Hindlimb muscle (tissue), 1 donor: ENCODE measurements at places on chromosomes 11 and 22. TPM values are rescaled to one million over a fixed set of nuclear protein-coding genes. Genes with fewer than 3 reads are reported as not detected.

The TMPRSS6 gene
- polyA plus RNA-seq = not detected

The TEX54 gene
- polyA plus RNA-seq = not detected

The MMP26 gene
- not detected for polyA plus RNA-seq

The SNX32 gene
- polyA plus RNA-seq = 1.6 TPM

The B3GAT1 gene
- 0.10 TPM for polyA plus RNA-seq

The CHST1 gene
- 24.0 TPM for polyA plus RNA-seq

The DRD2 gene
- 0.10 TPM for polyA plus RNA-seq

The THY1 gene
- 98.7 TPM for polyA plus RNA-seq

The CASP5 gene
- polyA plus RNA-seq = not detected

The BBOX1 gene
- 0.21 TPM for polyA plus RNA-seq

The KRTAP5-1 gene
- polyA plus RNA-seq = 1.4 TPM

The INSC gene
- polyA plus RNA-seq = 0.77 TPM

The BTBD18 gene
- 0.15 TPM for polyA plus RNA-seq

The OR51B2 gene
- polyA plus RNA-seq = not detected

The PDGFD gene
- polyA plus RNA-seq = 19.1 TPM

The MMP7 gene
- polyA plus RNA-seq = 0.18 TPM

The NLRP14 gene
- not detected for polyA plus RNA-seq

The APOBEC3A gene
- polyA plus RNA-seq = 0.94 TPM

The OR6A2 gene
- polyA plus RNA-seq = not detected

The NAALAD2 gene
- 4.2 TPM for polyA plus RNA-seq

The OTOG gene
- 0.08 TPM for polyA plus RNA-seq

The CECR2 gene
- 30.5 TPM for polyA plus RNA-seq

The MIAT gene
- 0.13 TPM for polyA plus RNA-seq

The INPP5J gene
- 1.6 TPM for polyA plus RNA-seq

The TIMP3 gene
- polyA plus RNA-seq = 127 TPM

The RAB38 gene
- 2.1 TPM for polyA plus RNA-seq

The RAC2 gene
- 5.6 TPM for polyA plus RNA-seq

The SLC6A5 gene
- polyA plus RNA-seq = not detected

The ANO5 gene
- 13.3 TPM for polyA plus RNA-seq

The FXYD6 gene
- polyA plus RNA-seq = 227 TPM

The APOA5 gene
- not detected for polyA plus RNA-seq

The SPTBN2 gene
- polyA plus RNA-seq = 24.3 TPM

The CALCA gene
- polyA plus RNA-seq = not detected

The SCN4B gene
- polyA plus RNA-seq = 3.7 TPM

The CYB5R3 gene
- 189 TPM for polyA plus RNA-seq

The MRPL21 gene
- 44.5 TPM for polyA plus RNA-seq

The NDUFC2 gene
- 156 TPM for polyA plus RNA-seq

The CHADL gene
- polyA plus RNA-seq = 4.9 TPM

The POTEH gene
- polyA plus RNA-seq = not detected

The OR5T2 gene
- polyA plus RNA-seq = not detected

The LIPT2 gene
- 3.1 TPM for polyA plus RNA-seq

The OR10AG1 gene
- polyA plus RNA-seq = not detected

The SCGB1C1 gene
- polyA plus RNA-seq = not detected

The EEF1G gene
- 3,451 TPM for polyA plus RNA-seq

The NRGN gene
- polyA plus RNA-seq = 5.3 TPM

The GAL3ST1 gene
- polyA plus RNA-seq = 6.5 TPM

The SLC25A18 gene
- polyA plus RNA-seq = 0.71 TPM

The RASGRP2 gene
- polyA plus RNA-seq = 43.6 TPM
